Ureter (tissue), 1 donor: ENCODE measurements at places on chromosomes 1 and 21. TPM values are rescaled to one million over a fixed set of nuclear protein-coding genes. Genes with fewer than 3 reads are reported as not detected.

Gene IL19
- not detected for total RNA-seq

- no peak for DNase-seq
These were observed 1.5 kb upstream of the RUNX1 start for GRCh38 chr21:35050348-35051286.

GRCh38 chr1:67338642-67339041, 31.0 kb downstream of the IL12RB2 start:
- DNase-seq: no peak

DNA sequence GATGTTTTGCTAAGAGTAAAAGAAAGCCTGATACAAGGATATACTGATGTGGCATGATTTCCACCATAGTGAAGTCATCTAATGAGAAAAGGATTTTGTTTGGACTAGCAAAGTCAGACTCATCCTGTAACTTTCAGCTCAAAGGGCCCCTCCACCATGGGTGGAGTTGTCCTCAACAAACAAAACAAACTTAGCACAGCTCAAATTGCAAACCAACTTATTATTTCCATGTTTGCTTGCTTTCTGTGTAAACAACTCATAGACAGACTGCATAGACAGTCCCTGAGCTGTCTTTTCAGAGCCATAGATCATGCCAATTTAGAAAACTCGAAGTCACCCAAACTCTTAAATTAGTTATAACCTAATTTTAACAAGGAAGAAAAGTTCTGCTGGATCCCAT, 69.4 kb upstream of the VAV3 start:
- DNase-seq: no peak

Gene RASSF5
- total RNA-seq: 35.5 TPM

Gene PODN
- total RNA-seq: 20.9 TPM

DNA sequence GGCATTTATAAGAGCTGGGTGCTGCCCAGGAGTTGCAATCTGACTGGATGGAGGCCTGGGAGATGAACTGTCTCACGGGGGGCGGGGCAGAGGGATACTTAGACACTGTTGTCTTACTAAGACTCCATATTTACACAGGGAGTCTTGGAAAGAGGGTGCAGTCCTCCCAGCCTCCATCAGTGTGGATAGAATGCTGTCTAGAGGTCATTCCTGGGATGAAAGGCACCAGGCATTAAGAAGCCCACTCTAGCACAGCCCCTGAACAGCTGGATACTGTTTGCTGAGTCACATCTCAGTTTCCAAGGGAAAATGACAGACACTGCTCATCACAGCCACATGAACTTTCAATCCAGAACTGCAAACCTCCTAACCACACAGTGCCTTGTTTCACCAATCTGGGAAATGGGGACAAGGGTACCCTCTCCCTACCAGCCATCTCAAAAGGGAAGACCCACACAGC, 43.3 kb downstream of the SSBP3 start:
- no peak for DNase-seq

Gene GBP6
- not detected for total RNA-seq

DNA sequence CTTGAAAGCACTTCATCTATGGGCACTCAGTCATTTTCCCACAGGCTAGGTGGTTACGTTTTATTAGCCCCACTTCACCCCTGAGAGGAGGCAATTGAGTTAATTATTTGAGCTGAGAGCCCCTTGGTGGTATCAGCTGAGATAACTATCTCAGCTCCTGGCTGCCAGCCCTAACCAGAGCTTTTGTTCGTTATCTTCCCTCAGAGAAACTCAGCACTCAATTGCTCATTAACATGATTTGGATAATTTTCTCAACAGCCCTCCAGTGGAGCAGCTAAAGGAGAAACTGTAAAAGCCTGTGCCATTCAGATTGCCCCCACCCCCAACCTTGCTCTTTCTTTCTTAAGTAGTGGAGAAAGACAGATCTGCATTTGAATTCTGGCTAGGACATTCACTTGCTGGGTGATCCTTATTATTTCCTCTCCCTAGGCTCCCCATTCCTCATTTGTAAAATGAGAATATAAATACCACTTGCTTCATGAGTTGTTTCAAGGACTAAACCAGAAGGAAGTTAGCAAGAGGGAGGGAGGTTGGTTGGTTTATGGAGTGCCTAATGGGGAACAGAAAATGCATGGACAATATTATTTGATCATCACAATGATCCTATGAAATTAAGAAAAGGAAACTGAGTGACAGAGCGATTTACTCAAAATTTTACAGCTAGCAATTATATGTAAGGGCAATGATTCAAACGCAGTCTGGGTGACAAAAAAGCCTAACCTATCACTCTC, 218.7 kb upstream of the FGGY start:
- DNase-seq: no peak

DNA sequence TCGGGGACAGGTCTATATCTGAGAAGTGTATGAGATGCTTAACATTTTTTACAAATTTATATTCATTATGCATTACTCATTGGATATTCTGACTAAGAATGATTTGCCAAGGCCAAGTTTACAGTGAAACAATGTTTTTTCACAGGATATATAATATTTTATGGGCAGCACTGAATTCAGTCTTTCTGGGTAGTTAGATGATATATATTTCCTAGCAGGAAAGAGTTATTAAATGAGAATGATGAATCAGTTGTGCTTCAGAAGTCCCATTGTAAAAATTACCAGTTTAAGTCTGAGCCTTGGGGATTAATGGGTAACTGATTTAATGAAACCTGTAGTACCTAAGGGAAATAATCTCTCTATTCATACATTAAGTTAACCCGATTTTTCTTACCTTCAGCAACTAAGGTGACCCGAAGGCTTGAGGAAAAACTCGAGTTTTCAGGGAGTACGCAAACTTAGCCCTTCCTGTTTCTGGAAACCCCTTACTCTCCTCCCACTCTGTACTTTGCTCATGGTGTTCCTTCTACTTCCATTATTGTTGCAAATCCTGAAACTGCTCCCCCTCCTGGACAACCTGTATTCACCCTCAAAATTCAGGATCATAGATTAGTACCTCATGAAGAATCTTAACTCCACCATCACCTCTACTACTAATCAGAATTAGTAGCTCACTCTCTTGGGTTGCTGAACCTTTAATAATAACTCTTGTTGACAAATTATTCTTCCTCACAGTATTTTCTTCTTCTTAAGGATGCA, 135.1 kb downstream of the AK5 start:
- DNase-seq: no peak

DNA sequence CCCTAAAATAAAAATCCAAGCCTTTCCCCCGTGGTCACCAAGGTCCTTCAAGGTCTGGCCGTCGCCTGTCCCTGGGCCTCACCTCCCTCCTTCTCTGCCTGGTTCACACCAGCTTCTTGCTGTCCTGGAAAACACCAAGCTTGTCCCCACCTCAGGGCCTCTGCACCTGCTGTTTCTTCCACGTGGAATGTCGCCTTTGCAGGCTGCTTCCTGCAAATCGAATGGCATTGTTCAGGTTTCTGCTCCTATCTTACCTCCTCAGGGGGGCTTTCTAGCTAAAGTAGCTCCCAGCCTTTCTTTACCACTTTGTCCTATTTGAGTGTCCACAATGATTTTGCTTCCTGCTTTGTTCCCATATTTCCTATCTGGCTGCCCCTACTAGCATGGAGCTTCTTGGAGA, 3.3 kb upstream of the CASZ1 start:
- no peak for DNase-seq

Gene SPRR3
- total RNA-seq: 79.0 TPM

GRCh38 chr1:194644528-194644927, 1458.1 kb upstream of the B3GALT2 start:
- no peak for DNase-seq

Gene NHLH2
- total RNA-seq: 0.31 TPM

DNA sequence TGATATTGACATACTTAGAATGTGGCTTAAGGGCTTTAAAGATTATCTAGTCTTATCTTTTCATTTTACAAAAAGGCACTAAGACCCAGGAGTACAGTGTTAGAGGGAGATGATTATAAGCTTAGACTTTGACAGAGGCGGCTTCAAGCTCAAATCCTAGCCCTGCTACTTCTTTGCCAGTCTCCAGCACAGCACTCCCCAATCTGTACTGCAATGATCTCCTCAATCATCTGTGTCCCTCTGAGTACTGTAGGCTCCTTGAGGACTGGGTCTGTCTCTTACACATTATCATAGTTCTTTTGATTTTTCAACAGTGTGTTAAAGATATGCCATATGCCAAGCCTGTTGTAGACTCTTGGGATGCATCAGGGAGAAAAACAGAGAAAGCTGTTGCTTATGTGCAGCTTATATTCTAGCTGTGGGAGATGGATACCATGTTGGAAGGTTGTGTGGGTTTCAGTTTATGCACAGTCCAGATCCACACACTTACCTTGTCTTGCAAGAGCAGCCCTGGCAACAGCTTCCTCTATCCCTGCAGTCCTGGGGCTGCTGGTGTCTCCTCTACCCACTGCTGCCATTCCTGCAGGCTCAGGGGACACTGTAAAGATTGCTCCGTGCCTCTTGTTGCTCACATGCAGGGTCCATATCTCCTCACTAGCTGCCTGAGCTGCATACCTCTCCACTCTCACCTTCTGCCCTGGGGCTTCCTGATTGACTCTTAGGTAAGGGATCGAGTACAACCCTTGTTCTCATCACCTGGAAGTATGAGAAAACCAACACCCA, 103.9 kb upstream of the TSPAN2 start:
- no peak for DNase-seq

DNA sequence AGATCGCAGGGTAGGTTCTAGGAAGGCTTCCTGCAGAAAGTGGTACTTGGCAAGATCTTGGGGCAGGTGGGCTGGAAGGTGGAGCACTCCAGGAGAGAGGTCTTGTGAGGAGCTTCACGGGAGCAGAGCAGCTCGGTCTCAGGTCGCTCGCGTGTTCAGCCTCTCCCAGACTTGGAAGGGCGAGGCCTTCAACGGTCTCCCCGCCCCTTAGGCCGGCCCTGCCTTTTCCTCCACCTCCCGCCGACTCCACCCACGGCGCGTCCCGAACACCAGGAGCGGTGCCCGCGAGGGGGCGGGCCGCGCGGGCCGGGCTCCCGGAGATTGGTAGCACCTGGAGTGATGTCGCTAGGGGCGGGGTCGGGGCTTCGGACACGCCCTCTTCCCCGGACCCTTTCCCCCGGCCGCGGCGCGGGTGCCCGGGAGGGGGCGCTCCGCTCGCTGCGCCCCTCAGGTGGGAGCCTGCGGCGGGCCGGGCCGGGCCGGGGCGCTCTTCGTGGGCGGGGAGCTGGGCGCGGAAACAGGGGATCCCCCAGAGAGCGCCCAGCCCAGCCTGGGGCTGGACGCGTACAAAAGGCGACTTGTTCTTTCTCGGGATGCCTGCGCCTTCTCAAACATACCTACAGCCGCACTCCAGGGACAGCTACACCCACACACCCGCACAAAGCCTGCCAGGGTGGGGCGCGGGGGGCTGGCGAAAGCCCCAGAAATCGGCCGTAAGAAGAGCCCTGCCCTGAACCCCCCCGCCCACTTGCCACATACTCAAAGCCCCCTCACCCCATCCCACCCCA, 35.5 kb downstream of the AHDC1 start:
- DNase-seq: peak; percentile 97

DNA sequence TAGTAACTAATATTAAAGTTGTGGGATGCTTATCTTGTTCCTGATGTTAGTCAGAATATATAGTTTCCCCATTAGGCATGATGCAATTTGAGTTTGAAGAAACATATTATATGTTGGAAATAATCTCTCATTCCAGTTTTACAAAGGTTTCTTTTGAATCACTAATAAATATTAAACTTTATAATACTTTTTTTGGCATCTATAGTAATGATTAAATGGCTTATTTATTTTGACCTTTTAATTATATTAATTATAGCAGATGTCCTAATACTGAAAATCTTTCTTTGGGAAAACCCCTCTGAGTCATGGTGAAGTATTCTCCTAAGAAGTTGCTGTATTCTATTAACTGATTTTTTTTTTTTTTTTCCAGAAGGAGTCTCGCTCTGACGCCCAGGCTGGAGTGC, 28.5 kb upstream of the PTGS2 start:
- no peak for DNase-seq
